Cortex of kidney (tissue), 1 donor: ENCODE measurements at places on chromosomes 2 and 18.

GRCh38 chr2:129240061-129240460, 739.4 kb upstream of the RAB6C start:
- DNase-seq: no peak

- no peak for DNase-seq
Measured at GRCh38 chr2:9378433-9379390, 44.6 kb downstream of the ITGB1BP1 start.

GRCh38 chr2:97735161-97735561, 21.8 kb downstream of the ZAP70 start:
- DNase-seq: no peak

DNA sequence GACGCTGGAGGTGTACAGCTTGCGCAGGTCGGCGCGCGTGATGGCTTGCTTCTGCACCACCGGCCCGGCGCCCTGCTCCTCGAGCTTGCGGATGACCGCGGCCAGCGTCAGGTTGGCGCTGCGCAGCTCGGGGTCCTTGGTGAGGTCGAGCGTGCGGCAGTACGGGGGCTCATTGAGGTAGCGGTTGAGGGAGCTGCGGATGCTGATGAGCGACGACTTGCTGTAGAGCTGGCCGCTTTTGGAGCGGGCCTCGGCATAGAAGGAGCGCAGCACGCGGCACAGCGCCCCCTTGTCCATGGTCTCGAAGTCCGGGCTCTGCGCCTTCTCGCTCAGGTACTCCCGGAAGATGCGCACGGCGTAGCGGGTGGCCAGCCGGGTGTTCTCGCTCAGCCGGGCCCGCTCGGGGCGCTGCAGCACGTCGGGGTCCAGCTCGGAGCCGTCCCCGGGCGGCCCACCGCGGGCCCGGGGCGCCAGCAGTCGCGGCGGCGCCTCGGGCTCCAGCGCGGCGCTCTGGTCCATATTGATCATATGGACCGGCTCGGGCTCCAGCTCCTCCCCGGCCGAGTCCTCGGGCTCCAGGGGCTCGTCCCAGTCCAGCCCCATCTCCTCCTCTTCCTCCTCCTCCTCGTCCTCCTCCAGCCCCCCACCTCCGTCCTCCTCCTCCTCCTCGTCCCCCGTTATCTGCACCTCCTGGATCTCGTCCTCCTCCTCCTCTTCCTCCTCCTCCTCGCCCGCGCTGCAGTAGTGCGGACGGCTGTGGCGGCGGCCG, 523 bp downstream of the KCTD1 start:
- DNase-seq: no peak

- DNase-seq: no peak
Measured at GRCh38 chr18:68083131-68083530, 566.6 kb upstream of the DSEL start.

- no peak for DNase-seq
Measured at GRCh38 chr18:45642238-45642637, 27.0 kb downstream of the SLC14A2 start.

GRCh38 chr2:33126552-33126951, 179.8 kb downstream of the LTBP1 start:
- DNase-seq: no peak

- no peak for DNase-seq
Measured at GRCh38 chr2:55431982-55432627, 12.4 kb upstream of the CCDC88A start.

DNA sequence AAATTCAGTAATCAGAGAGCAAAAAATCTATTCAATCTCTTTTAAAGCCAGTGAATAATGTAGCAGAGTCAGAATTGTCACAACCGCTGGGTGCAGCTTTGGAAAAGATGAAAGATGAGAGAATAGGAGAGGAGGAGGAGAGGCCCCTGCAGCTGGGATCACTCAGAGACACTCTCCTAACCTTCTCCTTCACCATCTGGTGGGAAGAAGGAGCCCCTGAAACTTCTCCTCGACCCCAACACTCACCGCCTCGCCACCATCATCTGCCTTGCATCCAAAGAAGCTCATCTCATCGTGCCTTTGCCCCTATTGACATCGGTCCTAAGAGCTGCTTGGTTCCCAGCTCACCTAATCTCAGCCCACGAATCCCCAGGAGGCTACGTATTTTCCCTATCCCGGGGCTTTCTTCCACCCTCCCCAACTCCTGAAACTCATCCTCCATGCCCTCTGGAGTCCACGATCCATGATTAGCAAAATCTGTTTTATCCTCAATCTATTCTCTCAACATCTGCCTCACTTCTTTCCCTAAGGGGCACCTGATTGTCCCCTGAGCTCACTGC, 58.5 kb downstream of the PKDCC start:
- DNase-seq: no peak
